ENCODE measurements at places on chromosomes 16 and 17. TPM values are rescaled to one million over a fixed set of nuclear protein-coding genes. Genes with fewer than 3 reads are reported as not detected.

The NPB gene
- 0.51 TPM for total RNA-seq

- peak; percentile 48 for DNase-seq
Measured at GRCh38 chr16:86952769-86953168, 364.4 kb downstream of the C16orf95 start.

DNA sequence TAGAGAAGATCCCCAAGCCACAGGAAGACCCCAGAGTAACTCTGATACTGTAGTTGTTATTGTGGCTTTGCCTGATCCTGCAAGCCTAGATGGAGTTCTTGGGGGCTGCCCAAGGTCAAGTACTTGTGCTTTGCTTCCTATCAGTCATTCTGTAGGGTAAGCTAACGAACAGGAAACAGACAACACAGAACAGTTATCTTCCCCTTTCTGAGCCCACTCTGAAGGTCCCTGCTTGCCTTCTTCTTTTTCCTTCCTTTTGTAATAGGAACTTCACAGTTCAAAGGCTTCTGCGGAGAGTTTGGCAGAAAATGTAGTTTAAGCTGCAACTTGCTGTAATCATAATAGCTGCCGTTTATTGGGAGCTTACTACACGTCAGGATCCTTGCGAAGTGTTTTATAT lies 494.1 kb upstream of the ERCC4 start:
- no peak for DNase-seq

The RGS11 gene
- 6.3 TPM for total RNA-seq

The CCL7 gene
- 0.33 TPM for total RNA-seq

The KRTAP9-6 gene
- not detected for total RNA-seq

The SLFN14 gene
- not detected for total RNA-seq

DNA sequence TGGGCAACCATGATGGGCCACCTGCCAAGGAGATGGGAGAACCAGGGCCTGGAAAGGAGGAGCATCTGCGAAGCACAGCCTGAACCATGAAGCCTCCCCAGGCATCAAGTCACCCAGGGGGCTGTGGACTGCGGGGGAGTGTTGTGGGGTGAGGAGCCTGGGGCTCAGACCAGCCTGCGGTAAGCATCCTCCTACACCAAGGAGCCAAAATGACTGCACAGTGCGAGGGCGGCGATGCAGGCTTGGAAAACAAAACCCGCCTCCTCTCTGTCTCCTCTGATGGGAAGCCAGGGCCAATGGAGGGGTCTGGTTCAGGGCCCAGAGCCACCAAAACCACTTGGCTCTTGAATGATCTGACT lies 18.1 kb upstream of the MAF start:
- DNase-seq = no peak

The DOC2A gene
- total RNA-seq = 0.26 TPM

- no peak for DNase-seq
Measured at GRCh38 chr16:7691533-7691932, 358.9 kb downstream of the RBFOX1 start.

All from fibroblast of lung (primary cell).